ENCODE measurements at places on chromosomes 7 and 10. TPM values are rescaled to one million over a fixed set of nuclear protein-coding genes. Genes with fewer than 3 reads are reported as not detected.

Gene RNLS
- total RNA-seq: 13.1 TPM

Gene ANXA8L1
- not detected for total RNA-seq

Gene PDK4
- total RNA-seq: 0.45 TPM

Gene KCNH2
- 0.15 TPM for total RNA-seq

Gene AIMP2
- 78.2 TPM for total RNA-seq

Gene AMPH
- 1.9 TPM for total RNA-seq

Measured in bronchus fibroblast of lung (primary cell).